ENCODE measurements at places on chromosomes 5 and 9.

DNA sequence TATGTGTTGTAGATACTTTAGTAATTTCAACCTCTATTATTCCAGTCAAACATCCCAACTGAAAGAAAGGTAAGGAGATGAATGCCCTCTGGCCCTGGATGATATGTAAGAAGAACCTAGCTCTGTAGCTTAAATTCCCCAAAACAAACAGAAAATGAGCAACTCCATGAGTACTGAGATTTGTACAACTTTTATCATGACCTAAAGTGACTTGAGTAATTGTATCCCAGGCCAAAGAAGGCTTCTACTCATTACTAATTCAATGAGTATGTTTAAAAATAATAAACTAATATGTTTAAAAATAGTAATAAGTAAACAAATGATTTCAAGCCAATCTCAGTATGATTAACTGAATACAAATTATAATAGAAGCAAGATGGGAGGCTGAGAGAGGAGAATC is 414.0 kb upstream of the ACTBL2 start:
- no peak for DNase-seq

DNA sequence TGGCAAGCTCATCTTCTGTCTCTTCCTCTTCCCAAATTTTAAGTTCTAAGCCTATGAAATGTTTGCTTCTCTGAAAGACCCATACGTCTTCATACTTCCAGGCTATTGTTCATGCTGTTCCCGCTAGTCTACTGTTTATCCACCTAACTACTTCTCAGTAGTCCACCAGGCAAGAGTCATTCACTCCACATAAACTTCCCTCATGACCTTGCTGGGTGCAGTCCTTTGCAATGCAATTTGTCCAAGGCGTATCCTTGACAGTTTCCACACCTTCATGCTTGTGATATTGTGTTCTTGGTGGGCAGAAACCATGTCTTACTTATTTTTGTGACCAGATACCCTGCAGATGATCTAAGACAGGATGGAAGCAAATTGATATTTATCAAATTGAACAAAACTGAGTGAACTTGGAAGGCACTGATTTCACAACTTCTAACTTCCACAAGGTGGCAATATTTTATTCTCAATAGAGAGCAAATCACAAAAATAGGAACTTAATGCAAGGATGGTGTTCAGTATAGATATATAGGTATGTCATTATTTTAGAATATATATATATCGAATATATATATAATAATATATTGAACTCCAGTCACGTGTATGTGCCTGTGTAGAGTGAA is 30.3 kb downstream of the TYRP1 start:
- DNase-seq, result peak; percentile 37

GRCh38 chr9:108967916-108968315 is 33.7 kb downstream of the ABITRAM start:
- no peak for DNase-seq

DNA sequence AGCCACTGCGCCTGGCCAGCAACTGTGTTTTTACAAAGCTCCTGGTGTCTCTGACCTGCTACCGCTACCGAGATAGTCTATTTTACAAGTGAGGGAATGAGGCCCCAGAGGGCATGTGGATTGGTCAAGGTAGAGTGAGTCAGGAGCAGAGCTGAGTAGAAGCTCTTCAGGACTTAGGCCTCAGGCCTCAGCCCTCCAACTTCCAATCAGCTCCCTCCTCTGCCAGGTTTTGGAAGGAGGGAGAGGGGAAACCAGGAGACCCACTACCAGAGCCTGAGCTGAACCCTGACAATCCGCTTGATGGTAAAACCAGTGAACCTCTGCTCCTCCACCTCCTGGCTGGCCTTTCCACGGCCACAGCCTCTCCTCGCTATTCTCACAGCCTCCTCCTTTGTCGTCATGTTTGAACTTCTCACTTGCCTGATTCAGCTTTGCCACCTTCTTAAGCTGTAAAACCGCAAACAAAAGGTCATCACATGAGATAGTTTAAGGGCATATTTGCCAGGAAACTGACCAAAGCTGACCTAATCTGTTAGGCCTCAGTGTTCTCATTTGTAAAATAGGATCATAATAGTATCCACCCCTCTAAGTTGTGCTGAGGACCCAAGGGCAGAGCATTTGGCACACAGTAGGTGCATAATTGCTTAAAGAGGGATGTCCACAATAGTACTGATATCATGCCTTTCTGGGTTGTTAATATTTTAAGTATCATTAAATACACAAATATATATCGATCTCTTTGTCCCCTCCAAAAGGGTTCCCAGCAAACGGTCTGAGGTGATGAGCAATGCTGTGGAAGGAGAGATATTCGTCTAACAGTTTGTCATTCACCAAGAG is 1.7 kb downstream of the TRAF1 start:
- DNase-seq, result no peak

DNA sequence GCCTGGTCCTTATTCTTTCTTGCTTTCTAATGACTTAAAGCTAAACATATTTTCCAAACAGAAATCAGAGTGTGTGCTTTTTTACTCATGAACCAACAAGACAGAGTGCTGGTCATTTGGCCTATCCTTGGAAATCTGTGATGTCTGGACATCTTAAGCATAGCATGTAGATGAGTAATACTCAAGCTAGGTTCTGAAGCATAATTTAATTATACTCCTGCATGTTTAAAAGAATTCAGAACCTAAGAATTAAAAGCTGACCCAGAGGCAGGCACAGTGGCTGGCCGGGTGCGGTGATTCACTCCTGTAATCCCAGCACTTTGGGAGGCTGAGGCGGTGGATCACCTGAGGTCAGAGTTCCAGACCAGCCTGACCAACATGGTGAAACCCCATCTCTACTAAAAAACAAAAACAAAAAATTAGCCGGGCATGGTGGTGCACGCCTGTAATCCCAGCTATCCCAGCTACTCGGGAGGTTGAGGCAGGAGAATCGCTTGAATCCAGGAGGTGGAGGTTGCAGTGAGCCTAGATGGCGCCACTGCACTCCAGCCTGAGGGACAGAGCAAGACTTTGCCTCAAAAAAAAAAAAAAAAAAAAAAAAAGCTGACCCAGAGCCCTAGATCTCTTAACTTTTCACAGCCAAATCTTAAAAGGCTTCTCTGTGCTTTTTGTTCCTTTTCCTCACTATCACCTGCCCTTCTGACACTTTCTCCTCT is 16.2 kb upstream of the TJP2 start:
- DNase-seq, result peak; percentile 7

GRCh38 chr5:133253070-133253469 is 201.3 kb downstream of the HSPA4 start:
- no peak for DNase-seq

DNA sequence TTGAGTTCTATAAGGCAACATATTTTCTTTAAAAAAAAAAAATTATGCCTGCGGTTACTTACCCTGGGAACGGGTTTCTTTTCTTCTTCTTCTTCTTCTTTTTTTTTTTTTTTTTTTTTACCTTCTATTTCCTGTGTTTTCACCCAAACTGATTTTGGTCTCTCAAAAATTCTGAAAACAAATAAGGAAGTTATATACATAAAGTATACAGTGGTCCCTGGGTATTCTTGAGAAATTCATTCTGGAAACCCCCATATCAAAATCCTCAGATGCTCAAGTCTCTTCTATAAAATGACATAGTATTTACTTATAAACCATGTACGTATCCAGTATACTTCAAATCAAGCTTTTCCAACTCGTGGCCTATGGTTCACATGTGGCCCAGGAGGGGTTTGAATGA is 326.7 kb downstream of the MAT2B start:
- no peak for DNase-seq

- peak; percentile 59 for DNase-seq
Measured at GRCh38 chr5:138408023-138408422, 30.8 kb upstream of the REEP2 start.

- DNase-seq, result peak; percentile 98
Measured at GRCh38 chr5:153122403-153122802, 368.1 kb upstream of the GRIA1 start.

- DNase-seq, result no peak
Measured at GRCh38 chr5:74822288-74822687, 43.9 kb downstream of the FAM169A start.

- DNase-seq, result no peak
Measured at GRCh38 chr9:27212191-27212590, 84.8 kb downstream of the EQTN start.

DNA sequence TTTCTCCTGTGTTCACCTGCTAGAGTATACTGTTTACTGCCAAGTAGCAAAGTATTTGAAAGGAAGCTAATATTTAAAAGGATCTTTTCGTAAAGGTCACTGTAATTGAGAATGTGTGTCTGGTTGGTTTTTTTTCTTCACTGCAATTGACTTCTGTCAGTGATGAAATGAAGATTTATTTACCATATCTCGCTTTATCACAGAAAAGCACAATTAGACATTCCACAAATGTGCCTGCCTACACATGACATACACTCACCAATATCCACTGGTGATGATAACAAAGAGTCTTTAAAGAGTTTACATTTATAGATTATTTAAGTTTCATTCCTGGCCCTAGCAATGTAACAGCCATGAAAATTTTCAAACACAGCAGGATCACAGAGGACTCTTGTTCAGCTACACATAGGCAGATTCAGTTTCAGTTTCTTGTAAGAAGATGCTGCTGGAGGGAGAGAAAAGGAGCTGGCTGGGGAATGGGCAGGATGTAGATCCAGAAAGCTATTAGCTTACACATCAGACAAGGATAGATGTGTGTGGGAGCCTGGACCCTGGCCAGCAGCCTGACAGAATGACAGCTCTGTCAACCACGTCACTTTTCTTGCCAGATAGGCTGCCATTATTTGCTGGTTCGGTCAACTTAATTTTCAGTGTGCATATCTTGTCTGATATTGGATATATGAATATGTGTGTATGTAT is 104.0 kb downstream of the GDNF start:
- no peak for DNase-seq

- DNase-seq, result no peak
Measured at GRCh38 chr9:117543089-117543488, 128.2 kb upstream of the ASTN2 start.

GRCh38 chr9:116860509-116861120 is 173.5 kb downstream of the TRIM32 start:
- peak; percentile 76 for DNase-seq

GRCh38 chr5:93608855-93609254 is 25.8 kb downstream of the NR2F1 start:
- DNase-seq, result no peak

- DNase-seq, result no peak
Measured at GRCh38 chr9:124882231-124882630, 20.3 kb downstream of the ARPC5L start.

DNA sequence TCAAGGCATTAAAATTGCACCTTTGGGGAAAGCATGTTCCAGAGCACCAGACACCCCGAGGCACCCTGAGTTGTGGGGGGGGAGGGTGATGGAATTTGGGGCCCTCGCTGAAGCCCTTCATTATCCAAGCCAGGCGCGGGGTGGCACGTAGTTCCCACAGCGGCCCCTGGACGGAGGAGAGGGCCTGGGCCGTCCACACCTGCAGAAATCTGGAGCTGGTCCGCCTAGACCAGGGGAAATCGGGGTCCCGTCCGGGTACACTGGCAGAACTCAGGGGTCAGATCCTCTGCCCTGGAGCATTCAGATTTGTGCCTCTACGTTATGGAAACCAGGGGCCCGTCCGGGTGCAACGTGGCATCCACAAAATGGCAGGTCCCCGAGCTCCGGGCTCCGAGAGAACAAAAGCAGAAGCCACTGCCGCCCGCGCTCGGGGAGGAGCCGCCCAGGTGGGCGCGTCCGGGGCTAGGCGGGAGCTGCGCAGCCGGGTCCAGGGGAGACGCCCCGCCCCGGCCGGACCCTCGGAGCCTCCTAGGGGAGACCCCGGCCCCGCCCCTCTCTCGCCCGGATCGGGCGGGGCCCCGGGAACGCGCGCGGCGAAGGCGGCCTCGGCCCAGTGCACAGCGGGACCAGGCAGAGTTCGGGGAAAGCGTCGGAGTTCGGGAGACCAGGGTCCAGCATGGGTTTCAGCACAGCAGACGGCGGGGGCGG is at the start of gene PLEKHG4B:
Gene PLEKHG4B, plus strand, starts transcription at position 613 of the 708 bp plus-strand sequence. Its CDS starts 64 bp downstream, at position 677.
- peak; percentile 80 for DNase-seq

DNA sequence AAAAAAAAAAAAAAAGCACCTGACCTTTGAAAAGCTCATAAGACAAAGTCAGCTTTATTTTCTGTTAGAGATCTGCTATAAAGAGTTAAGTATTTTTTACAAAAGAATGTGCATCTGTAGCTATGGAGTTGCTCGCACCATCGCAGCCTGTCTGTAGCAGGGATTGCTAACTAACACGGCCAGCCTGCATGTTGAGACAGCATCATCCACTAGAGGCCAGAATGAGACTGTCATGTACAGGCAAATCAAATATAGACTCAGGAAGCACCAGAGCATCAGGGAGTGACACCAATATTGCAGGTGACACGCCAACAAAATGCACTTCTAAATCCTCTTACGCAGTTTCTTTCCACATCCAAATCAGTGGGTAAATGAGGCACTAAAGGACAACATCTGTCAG is 136.3 kb upstream of the RASEF start:
- DNase-seq, result peak; percentile 81

- no peak for DNase-seq
Measured at GRCh38 chr5:61538722-61539501, 206.9 kb downstream of the ZSWIM6 start.
